ENCODE measurements at places on chromosomes 3 and 15. TPM values are rescaled to one million over a fixed set of nuclear protein-coding genes. Genes with fewer than 3 reads are reported as not detected.

DNA sequence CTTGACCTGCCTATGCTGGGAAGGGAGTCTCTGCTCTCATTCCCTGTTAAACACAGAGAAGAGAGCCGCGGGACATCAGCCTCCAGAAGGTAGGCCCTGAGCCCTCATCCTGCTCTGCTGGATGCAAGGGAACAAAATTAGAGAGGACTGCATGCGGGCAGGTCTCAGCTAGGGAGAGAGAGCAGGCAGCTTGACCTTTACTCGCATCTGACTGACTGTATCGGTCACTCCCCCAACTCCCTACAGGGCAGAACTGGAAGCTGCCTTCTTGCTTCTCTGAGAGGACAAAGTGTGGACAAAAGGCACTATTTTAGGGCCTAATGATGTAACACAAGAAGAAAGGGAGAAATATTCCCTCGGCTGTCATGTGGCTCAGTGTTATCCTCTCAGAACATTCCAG, 38.7 kb upstream of the ATOSA start:
- DNase-seq = no peak

GRCh38 chr3:101172516-101172915, 147.9 kb downstream of the IMPG2 start:
- no peak for DNase-seq

DNA sequence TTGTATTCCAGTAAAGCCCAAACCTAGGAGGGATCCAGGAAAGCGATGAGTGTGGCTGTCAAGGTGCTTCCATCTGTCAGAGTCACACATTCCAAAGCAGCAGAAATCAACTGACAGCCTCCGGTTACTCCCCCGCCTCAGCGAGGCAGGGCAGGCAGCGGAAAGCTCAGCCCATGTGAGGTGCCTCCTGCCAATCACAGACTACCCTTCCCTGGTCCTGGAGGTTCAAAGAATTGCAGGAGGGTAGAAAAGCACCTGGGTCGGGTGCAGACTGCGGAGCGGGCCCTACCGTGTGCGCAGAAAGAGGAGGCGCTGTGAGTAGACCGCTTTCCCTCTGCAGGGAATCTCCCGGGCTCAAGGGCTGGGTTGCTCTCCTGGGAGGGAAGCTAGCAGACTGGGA, at the start of gene UPK1B:
Gene UPK1B (plus strand): TSS at position 274 of the 400 bp plus-strand sequence. CDS start 13,144 bp downstream, outside the sequence.
- DNase-seq = no peak

- DNase-seq = no peak
These were observed at the start of gene SLC51B for GRCh38 chr15:65044724-65045481. SLC51B (plus strand) TSS chr15:65045387; CDS start chr15:65050005, 4,618 bp downstream.

DNA sequence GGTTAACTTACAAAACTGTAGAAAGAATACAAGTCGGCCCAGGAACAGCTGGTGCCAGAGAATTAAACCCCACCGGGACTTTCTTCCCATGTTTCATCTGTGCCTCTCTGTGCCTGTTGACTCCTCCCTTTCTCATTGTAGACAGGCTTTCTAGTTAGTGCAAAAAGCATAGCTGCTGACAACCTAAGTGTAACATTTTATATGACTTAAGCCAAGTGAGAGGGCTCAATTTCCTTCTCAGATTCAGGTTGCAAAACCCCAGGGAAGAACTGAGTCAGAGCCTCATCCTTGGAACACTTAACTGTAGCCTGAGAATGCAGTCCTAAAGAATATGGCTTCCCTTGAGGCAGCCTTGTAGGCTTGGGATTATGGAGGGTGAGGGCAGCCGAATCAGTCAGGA, 302.5 kb upstream of the AZI2 start:
- DNase-seq = no peak

DNA sequence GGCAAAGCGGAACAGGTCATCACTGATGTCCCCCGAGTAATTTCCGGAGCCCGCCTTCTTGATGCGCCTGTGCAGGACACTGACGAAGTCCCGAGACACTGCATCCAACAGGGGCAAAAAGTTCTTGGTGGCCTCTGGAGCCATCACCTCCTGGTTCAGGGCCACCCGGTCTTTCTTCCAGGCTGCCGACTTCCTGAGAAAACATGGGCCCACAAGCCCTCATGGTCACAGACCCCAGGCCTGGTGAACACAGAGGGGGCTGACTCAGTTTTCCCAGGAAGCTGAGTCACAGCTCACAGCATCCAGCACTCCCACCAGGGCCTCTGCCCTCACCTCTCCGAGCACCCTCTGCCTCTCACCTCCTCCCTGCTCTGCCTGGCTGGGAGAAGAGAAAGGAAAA, 22.4 kb downstream of the CYP11A1 start:
- no peak for DNase-seq

ADAMTS17 gene
- 0.27 TPM for polyA plus RNA-seq

CLDN16 gene
- polyA plus RNA-seq = not detected

Measured in immature natural killer cell (primary cell).